ENCODE measurements at places on chromosomes 1 and 21.

- DNase-seq: no peak
Observed at GRCh38 chr1:67648582-67649326, 36.2 kb upstream of the GADD45A start.

GRCh38 chr21:35232545-35233176 lies 183.6 kb upstream of the RUNX1 start:
- no peak for DNase-seq

GRCh38 chr21:45997495-45998275 lies 16.1 kb downstream of the COL6A1 start:
- DNase-seq: no peak

DNA sequence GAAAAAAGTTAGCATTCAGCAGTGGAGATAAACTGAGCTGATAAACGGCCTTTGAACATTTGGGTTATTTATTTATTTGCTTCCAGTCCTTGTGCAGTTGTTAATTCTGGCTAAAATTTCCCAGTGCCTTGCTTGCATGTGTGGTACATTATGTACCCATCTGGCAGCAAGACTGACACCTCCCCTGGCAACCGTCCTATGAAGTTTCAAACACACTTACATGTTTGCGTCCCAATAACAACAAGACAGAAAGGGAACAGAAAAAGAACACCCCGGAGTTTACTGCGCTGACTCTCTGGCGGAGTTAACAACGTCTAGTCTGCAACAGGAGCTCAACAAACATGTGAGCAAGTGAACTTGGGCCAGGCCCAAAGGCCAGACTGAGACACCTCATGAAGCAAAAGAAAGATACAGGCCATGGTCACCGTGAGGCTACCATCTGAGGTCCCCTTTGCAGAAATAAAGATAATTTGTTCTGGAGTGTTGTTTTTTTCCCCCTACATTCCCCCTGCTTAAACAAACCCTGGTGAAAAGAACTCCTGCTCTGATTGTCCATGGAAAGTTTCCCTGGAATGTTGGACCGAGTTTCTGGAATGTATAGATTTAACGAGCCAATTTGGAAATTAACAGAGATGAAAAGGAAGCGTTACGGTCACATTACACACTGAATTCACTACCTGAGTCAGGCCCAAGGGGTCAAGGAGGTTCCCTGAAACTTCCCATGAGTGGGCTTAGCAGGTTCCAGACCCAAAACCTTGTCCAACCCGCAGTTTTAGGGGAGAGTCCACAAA lies 33.4 kb downstream of the TRABD2B start:
- no peak for DNase-seq

- no peak for DNase-seq
Observed at GRCh38 chr1:161080441-161081405, 8.6 kb downstream of the NECTIN4 start.

GRCh38 chr1:61332196-61332753 lies 249.9 kb downstream of the NFIA start:
- DNase-seq: no peak

DNA sequence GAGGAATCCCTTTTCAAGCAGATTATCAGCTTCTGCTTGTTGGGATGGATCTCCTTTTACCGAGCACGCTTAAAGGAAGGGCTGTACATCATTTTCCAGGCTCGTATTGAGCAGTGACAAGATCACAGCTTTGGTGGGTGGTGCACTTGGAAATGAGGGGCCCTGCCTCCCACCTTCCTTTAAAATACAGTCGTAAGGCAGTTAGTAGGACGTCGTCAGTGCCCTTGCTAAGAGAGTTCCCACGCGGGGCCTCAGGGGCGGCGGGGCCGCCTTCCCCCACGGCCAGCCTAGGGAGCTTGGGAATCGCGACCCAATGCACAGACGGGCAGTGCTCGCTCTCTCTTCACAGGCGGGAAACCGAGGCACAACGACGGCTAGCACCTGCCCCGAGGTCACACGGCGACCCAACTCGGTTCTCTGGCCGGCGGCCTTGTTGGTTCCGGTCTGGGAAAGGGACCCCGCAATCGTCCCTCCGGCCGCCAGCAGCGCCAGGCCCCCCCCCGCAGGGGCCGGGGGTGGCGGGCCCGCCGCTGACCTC lies 58.6 kb downstream of the H3-3A start:
- no peak for DNase-seq

DNA sequence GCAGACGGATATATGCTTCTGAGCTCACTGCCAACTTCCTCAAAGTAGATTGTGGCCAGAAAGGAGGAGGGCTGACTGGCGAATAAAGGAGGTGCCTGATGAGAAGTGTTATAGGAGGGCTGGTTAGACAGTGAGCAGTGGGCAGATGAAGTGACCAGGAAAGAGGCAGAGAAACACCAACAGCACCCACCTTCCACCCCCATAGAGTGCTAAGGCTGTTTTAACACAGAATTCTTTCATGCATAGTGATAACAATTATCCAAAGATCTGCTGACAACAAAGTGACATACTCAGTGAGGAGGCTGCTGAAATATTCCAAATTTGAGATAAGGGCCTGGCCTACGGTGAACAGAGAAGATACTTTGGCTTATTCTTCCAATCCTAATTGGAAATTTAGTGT lies 21.2 kb upstream of the MTR start:
- no peak for DNase-seq

- no peak for DNase-seq
Observed at GRCh38 chr1:238499021-238499420, 608.3 kb upstream of the ZP4 start.

DNA sequence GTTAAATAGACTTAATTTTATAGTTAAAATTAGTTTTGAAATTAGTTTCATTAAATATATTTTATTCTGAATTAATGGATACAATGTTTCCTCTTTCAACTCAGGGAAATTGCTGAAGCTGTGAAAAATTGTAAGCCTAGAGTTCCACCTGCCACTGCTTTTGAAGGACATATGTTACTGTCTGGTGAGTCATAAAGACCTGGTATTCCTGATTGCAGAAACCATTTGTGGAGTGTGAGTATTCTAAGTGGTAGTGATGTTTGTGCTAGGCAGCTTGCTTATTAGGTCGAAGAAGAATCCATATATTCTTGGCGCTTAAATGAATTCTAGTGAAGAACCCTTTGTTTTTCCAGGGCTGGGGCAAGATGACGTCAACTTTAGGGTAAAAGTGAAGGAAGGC lies 34.0 kb downstream of the MTR start:
- DNase-seq: no peak

GRCh38 chr1:16080422-16081150 lies 7.1 kb upstream of the FAM131C start:
- DNase-seq: no peak

DNA sequence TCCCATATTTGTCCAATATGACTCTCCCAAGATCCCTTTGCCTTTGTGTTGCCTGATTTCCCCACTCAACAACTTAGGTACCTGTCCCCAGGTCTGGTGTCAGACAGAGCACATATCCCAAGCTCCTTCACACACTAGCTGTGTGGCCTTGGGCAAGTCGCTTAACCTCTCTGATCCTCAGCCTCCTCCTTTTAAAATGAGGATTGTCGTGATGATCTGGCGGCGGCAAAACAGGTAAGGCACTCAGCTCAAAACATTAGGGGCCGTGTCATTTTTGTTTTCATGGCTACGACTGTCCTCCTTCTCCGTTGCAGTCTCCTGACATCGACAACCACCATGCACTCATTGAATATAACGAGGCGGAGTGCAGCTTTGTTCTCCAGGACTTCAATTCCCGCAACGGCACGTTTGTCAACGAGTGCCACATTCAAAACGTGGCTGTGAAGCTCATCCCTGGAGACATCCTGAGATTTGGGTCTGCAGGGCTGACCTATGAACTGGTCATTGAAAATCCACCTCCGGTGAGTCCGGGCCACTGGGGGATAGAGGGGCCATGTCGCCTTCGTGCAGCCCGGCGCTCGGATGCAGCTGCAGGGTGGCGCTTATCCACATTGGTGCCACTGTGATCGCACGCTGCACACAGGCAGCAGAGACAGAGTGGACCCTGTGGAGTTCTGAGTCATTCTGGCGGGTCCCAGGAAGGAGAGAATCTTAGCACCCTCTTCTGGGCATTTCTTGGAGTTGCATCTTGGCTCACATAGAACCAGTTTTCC lies 25.2 kb downstream of the FHAD1 start:
- no peak for DNase-seq

GRCh38 chr1:190022709-190023108 lies 455.0 kb downstream of the BRINP3 start:
- DNase-seq: no peak

DNA sequence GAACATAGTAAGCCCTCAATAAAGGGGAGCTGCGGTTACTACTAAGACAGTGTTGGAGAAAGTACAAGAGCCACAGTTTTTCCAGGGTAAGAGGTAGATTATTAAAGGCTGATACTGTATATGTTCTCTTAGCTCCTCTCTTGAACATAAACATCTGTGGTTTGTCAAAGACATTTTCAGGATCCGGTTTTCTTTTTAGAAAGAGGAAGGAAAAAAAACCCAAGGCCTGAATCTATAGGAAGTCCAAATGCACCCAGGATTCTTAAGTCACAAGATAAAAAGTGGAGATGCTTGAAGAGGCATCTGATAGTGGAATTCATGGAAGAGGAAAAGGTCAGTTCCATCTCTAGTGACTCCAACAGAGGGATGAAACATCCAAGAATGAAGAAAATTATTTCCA lies 24.6 kb upstream of the SLC45A3 start:
- no peak for DNase-seq

GRCh38 chr1:168794057-168794456 lies 65.1 kb upstream of the DPT start:
- DNase-seq: no peak

DNA sequence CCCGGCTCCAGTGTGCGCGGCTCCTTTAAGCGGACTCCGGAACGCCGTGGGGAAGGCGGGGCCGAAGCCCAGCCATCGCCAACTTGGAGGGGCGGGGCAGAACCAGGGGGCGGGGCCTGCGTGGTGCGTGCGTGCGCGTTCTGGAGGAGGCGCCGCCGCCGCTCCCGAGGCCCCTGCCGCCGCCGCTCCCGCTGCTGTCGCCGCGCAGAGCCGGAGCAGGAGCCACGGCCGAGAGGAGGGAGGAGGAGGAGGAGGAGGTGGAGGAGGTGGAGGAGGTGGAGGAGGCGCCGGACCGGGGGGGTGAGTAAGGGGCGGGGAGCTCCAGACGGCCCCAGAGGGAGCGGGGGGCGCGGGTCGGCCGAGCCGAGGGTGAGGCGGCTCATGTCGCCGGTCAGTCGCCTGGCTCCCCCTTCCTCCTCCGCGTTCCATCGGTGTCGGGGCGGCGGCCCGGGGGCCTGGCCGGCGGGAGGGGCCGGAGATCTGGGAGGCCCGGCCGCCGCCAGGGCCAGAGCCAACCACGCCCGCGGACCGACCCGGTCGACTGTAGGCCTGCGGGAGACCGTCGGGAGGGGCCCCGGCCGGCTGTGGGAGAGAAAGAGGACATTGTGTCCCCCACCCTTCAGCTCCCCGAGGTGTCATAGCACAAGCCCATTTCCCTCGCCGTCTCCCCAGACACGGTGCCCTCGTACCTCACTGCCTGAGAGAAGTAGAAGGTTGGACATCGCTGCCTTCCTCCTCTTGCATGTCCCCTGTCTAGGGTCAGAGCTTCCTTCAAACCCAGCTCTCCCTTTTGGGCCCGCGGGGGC lies at the start of gene RAP1A:
RAP1A (plus strand) TSS at position 155 of the 806 bp plus-strand sequence. CDS start 71,572 bp downstream, outside the sequence.
- DNase-seq: no peak

GRCh38 chr1:169201084-169201619 lies 94.7 kb downstream of the ATP1B1 start:
- no peak for DNase-seq

GRCh38 chr1:89906088-89906487 lies 85.3 kb downstream of the LRRC8D start:
- DNase-seq: no peak

DNA sequence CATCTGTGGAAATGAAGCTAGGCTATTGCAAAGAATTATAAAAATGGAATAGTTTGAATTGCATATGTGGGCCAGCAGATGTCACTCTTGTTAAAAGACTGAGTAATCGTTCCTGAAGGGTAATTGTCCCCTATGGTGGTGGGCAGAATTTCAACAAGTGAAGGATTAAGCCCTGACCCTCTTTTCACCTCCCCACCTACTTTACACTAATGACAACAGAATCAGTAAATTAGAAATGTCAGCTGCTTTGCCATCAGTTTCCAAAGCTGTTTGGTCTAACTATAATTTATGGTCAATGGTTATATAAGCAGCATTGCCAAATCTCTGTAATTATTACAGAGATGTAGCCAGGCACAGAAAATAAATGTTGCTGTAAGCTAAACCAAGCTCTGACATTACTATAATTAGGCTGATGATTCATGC lies 898.6 kb downstream of the AMY1C start:
- DNase-seq: peak; percentile 5

DNA sequence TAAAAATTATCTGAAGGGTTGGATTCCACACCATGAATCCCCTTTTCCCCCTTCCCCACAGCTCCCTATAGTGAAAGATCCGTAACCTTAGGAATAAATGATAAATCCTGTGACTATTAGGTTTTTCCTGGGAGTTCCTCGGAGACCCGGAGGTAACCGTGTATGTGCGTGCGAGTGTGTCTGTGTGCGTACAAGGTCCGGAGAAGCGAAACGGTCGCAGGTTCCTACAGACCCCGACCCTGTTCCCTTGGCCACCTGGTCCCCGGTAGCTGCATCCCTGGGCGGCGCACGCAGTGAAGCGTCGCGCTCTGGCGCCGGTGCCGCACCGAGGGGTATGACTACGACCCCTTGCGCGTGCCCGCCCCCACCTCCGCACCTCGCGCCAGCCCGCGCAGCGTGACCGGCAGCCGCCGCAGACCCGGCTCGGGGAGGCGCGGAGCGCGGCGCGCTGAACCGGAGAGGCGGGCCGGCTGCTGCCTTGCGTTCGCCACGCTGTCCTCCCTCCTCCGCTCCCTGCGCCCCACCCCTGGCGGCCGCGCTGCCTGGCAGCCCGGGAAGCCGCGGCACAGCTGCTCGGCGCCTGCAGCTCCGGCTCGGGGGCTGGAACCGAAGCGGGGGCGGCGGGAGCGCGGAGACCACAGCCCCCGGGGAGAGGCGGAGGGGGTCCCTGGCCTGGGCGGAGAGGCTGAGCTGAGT lies at the start of gene AK5:
AK5 (plus strand) TSS at position 529 of the 696 bp plus-strand sequence. CDS start 295 bp downstream, outside the sequence.
- peak; percentile 5 for DNase-seq

DNA sequence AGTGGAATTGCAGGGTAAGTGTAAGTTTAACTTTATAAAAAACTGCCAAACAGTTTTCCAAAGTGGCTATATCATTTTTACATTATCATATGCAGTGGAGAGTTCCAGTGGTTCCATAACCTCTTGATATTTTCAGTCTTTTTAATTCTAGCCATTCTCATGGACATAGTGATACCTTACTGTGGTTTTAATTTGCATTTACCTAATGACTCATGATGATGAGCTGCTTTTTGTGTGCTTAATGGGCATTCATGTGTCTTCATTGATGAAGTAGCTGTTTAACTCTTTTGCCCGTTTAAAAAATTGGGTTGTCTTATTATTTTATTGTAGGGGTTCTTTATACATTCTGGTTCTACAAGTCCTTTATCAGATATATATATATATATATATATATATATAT lies 29.4 kb downstream of the SNX27 start:
- DNase-seq: no peak

- DNase-seq: no peak
Observed at GRCh38 chr21:41958886-41959563, 5.2 kb upstream of the C2CD2 start.
